EL (cell line): ENCODE measurements at places on chromosomes 1 and 21.

DNA sequence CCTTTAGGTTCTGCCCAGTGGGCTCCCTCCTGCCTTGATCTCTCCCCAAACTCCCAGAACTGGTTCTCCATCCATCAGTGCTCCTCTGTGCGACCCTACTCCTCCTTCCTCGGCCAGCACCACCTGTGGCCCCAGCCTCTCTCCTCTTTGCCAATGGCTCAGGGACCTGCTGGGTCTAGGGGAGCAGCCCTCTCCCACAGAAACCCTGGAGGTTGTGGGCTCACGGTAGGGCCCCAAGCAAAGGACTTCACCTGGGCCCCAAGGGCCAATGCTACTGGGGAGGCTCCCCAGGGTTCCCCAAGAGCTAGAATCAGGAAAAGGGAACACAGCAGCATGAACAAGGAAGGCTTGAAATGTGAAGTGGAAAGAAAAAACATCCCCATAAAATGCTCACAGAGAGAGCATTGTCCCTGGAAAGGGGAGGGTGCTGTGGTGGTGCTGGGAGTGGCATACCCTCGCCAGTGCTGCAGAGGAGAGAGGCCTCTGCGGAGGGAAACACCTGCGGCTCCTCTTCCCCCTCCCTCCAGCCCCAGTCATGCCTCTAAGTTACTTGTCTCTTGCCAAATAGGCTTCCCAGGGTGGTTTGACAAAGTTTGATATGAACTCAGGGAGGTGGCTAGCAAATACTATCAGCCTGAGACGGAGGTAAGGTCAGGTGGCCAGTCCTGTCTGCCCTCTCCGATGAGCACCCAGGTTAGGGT is 2.5 kb downstream of the TMEM63A start:
- no peak for DNase-seq

- peak; percentile 22 for DNase-seq
Measured at GRCh38 chr1:41876576-41877445, 41.9 kb downstream of the HIVEP3 start.

DNA sequence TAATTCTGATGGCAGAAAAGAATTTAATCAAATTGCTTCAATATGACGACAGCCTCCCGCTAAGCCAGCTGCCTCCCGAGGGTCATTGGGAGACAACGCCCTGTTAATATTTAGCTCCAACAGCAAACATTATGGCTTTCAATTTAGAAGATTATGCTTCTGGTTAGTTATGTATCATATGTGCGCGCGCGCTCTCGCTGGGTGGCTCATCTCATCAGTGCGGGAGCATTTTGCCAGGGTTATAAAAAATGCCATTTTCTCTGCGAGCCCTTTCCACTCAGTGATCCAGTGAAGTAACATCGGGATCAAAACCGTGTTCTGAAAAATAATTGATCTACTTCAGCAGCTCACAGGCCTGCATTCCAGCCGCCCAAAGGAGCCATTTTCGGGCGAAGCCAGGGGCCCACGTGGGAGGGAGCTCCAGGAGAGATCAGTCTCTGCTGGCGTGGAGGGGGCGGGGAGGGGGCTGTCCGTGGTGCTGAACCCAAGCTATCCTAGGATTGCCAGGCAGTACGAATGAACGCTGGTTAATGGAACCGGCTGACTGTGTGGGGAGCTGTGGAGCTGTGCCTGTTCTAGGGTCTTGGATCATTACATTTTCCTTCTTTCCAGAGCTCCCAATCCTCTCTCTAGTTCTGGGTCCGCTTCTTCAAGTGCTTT is 219.1 kb upstream of the ZC3H12A start:
- no peak for DNase-seq

GRCh38 chr1:24996983-24997893 is 67.2 kb upstream of the RUNX3 start:
- DNase-seq: no peak

DNA sequence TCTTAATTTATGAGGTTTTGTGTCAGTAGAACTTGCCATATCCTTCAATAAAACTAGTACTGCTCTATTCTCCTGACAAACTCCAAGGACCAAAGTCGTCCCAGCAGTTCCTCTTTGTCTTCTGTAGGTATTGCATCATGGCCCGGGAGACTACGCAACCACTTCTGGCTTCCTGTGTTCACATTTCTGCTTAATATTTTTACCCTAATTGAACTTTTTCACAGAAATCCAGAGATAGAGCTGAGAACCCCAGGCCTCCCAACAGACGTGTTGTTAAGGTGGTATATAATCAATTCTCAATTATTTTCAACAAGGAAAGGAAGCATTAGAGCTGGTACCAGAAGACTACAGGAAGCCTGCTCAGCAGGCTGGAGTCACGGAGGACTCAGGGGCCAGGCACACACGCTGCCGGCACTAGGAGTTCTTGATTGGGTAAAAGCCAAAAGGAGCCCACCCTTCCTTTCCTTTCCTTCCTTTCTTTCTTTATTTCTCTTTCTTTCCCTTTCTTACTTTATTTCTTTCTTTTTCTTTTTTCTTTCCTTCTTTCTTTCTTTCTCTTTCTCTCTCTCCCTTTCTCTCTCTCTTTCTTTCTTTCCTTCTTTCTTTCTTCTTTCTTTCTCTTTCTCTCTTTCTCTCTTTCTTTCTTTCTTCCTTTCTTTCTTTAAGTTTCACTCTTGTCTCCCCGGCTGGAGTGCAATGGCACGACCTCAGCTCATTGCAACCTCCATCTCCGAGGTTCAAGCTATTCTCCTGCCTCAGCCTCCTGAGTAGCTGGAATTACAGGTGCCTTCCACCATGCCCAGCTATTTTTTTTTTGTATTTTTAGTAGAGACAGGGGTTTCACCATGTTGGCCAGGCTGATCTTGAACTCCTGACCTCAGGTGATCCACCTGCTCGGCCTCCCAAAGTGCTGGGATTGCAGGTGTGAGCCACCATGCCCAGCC is 173.7 kb downstream of the ZBTB18 start:
- DNase-seq: no peak

DNA sequence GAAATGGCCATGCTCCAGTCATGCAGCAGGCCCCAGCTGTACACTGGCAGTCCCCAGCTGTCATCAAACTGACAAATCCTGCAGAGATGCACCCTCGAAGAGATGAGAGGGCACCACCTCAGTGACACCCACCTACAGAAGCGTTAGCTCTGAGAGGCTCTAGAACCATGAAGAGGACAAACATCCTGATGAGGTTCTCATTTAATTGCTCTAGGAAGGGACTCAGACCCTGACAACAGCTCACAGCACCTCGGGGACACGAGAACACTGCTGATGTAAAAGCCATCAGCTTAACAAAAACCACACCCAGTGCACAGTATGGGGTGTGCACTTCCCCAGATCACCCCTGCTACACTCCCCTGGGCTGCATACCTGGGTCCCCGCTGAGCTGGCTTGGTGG is 3.4 kb downstream of the ZNF496 start:
- DNase-seq: no peak

DNA sequence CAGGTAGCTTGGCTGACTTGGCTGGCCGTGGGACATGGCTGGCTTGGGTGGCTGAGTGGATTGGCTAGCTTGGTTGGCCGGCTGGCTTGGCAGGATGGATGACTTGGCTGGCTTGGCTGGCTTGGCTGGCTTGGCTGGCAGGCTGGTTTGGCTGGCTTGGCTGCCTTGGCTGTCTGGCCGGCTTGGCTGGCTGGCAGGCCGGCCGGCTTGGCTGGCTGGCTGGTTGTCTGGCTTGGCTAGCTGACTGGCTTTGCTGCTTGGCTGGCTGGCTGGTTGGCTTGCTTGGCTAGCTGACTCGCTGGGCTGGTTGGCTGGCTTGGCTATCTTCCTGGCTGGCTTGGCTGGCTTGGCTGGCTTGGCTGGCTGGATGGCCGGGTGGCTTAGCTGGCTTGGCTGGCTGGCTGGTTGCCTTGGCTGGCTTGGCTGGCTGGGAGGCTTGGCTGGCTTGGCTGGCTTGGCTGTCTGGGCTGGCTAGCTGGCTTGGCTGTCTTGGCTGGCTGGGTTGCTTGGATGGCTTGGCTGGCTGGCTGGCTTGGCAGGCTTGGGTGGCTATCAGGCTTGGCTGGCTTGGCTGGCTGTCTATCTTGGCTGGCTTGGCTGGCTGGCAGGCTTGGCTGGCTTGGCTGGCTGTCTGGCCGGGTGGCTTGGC is 129.7 kb upstream of the FAM72C start:
- peak; percentile 4 for DNase-seq

DNA sequence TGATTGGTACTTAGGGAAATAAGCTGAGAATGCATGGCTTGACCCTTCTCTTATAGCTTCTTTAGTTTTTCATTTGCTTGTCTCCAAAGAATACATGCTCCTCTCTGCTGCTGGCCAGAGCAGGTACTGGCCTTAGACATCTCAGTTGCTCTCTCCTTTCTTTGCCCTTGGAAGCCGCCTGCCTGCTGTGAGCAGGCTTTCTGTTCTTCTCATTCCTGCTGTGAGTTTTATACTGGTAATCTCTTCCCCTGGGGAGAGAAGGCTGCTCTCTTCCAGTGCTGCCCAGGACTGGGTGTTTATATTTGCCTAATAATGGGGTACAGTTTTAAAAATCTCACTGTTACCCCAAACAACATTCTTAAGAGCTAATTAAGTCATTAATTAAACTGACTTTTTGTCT is 323.5 kb upstream of the LRRC7 start:
- no peak for DNase-seq

GRCh38 chr1:171953835-171954234 is 112.5 kb downstream of the DNM3 start:
- DNase-seq: no peak

GRCh38 chr21:44357064-44357837 is 3.8 kb downstream of the TRPM2 start:
- DNase-seq: no peak

GRCh38 chr1:115506924-115507589 is 134.7 kb upstream of the VANGL1 start:
- DNase-seq: peak; percentile 73

DNA sequence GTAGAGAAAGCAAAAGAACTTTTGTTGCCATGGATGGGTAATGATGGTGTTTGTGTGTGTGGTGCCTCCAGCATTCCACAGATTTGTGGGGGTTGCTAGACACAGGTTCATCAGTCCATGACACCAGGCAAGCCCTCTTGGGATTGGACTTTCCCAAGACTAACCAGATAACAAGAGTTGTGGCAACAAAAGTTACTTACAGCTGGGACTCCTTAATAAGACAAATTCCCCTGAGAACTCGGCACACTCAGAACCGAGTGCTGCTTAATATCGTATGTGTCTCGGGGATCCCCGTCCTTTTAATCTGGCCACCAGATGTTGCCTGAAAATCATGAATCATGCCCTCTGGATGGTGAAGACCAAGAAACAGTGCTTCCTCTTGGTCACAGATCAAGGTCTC is 193.3 kb downstream of the AJAP1 start:
- DNase-seq: no peak

- no peak for DNase-seq
Measured at GRCh38 chr1:30120245-30121000, 603.0 kb downstream of the MATN1 start.

DNA sequence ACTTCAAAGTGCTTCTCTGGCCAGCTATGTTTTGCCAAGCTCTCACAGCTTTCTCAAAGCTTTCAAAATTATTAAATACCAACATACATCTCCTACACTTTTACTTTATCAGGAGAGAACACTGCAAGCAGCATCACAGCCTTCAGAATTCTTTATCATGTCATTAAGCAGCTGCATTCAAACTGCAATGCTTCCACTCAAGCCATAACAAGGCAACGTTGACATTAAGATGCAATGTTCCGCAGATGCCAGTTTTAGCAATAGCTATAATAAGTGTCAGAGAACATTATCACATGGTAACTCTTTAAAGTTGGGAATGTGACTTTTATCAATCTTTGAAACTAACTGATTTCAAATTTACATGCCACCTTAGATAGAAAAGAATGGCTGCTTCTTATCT is 91.9 kb downstream of the LRRC53 start:
- no peak for DNase-seq

GRCh38 chr1:199282751-199283305 is 644.0 kb downstream of the PTPRC start:
- peak; percentile 40 for DNase-seq

DNA sequence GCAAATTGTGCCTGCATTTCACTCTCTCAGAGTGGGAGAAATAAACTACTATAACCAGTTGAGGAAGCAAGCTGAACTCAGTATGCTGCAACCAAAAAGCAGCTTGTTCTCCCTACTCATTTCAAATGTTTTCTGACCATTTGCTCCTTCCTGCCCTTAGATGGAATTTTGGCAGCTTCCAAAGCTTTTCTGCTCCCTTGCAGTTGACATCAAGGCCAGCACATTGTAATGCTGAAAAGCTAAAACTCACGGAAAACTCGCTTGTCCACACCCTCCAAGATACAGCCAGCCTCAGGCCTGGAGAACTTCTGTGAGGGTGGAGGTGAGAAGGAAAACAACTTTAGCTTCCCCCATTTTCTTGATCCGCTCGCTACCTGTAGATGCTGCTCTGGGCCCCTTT is 5.0 kb upstream of the CHML start:
- DNase-seq: no peak

DNA sequence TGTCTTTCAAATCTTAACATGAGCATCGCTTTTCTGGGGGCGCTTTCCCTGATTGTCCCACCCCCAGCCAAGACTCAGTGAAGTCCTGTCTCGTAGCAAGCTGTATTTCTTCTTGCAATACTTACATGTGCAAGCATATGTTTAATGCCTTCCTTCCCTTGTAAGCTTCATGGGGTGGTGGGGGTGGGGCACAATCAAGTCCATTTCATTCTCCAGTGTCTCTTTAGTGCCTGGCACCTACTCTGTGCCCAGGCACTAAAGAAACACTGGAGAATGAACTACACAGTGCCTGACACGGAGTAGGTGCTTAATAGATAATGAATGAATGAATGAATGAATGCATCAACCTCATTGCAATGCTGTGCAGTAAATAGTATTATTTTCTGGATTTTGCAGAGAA is 143.1 kb downstream of the PLPP3 start:
- no peak for DNase-seq

DNA sequence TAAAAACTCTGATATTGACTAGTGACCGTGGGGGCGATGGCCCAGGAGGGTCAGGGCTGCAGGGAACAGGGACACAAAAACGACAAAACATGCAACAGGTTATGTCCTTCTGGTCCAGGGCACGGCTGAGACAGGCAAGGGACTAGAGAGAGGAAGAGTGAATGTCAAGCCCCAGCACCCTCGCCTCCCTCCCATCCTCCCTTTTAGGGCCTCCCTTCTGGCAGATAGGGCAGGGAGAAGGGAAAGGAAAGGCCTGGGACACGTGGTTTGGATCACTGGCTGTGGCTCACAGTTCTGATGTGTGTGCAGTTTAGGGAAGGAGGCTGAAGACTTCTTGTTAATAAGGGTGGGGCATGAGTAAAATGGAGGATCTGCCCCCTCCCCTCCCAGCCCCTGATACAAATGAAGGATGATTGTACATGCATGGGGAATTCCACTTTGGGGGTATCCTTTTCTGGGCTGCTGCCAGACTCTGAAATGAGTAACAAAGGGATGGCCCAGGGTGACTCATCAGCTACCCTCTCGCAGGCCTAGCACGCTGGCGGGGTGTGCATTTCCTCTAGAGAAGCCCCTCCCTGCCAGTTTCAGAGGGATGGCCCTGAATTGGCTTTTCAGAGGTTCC is 14.2 kb downstream of the CAPN2 start:
- DNase-seq: peak; percentile 98

DNA sequence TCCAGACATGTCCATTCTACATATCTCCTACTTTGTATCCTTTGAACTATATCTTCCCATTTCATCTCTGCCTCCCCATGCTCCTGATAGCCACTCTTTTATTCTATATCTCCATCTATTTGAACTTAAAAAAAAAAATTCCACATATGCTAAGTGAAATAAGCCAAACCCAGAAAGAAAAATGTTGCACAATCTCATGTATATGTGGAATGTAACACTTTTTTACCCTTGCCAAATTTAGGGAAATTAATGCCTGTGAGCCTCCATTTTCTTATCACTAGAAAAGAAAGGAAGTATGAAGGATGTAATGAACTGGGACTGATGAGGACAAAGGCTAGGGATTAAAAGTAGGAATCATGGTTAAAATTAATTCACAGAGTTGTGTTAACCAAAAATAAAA is 53.5 kb downstream of the RGS13 start:
- no peak for DNase-seq
